ENCODE measurements at places on chromosomes 4 and X.

DNA sequence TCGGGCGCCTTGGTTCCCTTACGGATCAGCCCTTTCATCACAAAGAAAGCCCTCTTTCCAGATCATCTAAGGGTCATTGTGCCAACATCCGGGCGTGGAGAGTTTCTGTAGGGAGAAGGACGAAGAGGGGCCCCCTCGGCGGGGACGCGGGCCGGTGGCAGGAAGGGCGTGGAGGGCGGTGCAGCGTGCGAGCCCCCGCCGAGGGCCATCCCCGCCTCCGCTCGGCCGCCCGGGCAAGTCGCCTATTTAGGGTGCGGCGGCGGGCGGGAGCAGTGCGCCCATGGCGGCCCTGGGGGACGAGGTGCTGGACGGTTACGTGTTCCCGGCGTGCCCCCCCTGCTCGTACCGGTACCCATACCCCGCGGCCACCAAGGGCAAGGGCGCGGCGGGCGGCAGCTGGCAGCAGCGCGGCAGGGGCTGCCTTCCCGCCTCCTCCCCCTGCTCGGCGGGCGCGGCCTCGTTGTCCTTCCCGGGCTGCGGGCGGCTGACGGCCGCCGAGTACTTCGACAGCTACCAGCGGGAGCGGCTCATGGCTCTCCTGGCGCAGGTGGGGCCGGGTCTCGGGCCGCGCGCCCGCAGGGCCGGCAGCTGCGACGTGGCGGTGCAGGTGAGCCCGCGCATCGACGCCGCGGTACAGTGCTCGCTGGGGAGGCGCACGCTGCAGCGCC is at the start of gene ZAR1:
Gene ZAR1 (plus strand): TSS at position 241 of the 668 bp plus-strand sequence. CDS start 40 bp downstream, at position 281.
- DNase-seq: peak; percentile 23

DNA sequence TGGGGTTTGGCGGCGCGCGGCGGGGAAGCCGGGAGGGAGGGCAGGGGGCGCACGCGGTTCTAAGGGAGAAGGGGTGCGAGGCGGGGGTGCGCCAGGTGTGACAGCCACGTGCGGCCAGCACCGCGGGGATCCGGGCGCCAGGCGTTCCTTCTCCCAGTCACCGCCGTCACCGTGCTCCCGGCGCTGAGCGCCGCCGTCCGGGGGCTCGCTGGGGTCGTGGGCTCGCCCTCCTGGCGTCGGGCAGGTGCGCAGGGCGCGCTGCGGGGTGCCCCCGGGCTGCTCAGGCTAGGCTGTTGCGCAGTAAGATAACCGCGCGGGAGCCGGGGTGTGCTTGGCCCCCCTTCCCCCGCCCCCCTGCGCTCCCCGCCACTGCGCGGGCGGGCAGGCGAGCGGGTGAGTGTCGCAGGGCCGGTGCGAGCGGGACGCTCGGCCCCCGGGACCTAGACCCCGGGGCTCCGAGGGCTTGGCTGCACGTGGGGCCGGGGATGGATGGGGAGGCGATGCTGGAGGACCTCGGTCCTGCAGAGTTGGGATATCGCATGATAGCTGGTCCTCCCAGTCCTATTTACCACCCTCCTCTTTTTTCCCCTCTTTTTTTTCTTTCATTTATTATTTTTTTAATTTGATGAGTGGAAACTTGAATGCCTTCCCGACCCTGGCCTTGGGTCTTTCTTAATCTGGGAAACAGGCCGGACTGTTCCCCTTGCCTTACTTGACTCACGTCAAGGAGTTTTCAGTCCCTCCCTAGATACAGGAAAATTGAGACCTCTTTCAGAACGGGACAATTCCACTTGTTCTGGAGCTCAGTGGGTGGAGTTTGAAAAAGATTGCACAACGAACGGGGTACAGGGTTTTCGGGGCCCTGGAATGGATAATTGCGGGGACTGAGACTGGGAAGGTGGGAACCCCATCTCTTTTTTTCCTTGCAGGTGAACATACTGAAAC is 797 bp downstream of the TXLNG start:
- DNase-seq: peak; percentile 63

DNA sequence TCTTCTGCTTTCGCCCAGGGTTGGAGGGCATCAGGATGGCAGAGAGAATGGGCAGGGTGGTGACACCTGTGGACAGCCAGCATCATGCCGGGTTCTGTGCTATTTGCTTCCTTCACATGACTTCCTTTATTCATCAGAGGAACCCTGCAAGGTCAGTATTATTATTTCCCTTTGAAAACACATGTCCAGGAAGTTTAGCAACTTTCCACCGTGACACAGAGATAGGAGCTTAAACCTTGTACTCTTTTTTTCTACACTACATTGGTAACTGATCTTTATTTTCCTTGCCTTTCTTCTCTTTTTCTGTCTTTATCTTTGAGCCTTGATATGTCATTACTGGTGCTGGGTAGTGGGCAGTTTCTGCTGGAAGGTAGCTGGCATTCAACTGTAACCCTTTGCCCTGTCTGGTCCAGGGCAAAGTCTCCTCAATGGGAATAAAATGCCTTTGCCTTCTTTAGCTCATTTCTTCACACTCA is 5.0 kb upstream of the MGST2 start:
- no peak for DNase-seq

GRCh38 chr4:25449270-25449669 is 72.2 kb downstream of the ANAPC4 start:
- no peak for DNase-seq

DNA sequence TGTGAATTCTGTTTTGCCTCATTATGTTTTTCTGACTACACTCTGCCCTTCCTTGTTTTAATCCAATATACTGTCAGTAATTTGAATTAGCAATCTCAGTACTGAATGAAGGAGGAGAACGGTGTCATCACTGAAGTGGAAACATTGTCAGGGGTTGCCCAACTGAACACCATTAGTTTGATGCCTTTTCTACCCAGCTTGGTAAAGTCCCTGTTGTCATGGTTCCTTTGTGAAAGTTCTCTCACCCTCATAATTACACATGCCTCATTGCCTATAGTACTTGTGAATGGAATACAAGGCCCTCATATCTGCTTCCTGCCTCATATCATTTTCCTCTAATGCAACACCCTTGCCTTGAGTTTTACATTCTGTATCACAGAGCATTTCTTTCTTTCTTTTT is 76.9 kb downstream of the RRAGB start:
- no peak for DNase-seq

DNA sequence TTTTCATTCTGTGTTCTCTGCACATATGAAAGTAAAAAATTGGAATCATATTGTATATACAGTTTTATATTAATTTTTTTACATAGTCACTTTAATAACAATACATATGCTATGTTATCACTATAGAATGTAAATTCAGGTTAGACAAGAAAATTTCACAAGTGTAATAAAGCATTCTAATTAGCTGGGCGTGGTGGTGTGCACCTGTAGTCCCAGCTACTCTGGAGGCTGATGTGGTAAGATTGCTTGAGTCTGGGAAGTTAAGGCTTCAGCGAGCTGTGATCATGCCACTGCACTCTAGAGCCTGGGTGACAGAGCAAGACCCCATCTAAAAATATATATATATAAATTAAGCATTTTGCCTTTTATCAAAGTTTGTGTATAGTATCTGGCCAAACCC is 95.7 kb downstream of the ANXA3 start:
- no peak for DNase-seq

- no peak for DNase-seq
Observed at GRCh38 chr4:113849771-113850170, 88.2 kb upstream of the CAMK2D start.

DNA sequence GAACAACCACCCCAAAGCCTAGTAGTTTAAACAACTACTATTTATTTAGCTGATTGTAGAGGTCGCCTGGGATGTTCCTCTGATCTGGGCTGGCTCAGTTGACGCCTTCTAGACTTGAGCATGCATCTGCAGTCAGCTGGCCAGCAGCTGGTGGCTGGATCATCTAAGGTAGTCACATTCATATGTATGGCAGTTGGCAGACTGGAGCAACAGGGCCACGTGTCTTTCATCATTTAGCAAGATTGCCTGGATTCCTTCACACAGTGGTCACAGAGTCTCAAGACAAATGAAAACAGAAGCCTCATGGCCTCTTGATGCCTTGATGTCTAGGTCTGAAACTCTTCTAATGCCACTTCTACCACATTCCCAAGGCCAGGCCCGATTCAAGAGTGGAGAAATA is 220.6 kb upstream of the S100G start:
- DNase-seq: no peak

DNA sequence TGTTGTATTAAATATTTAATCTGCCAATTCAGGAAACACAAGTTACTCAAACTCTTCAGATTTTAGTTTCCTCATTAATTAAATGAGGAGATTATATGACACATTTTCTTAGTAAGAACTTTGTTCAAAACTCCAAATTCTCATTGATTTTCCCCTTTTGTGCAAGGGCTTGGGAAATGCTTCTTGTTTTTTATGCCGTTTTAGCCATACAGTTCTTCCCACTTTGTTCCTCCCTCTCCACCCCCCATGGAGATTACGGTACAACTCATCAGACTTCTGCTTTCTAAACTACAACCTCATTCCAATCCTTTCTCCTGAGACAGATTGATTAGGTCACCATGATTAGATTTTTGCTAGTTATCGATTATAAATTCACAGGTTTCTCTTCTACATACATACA is 10.9 kb upstream of the BBS7 start:
- DNase-seq: no peak

DNA sequence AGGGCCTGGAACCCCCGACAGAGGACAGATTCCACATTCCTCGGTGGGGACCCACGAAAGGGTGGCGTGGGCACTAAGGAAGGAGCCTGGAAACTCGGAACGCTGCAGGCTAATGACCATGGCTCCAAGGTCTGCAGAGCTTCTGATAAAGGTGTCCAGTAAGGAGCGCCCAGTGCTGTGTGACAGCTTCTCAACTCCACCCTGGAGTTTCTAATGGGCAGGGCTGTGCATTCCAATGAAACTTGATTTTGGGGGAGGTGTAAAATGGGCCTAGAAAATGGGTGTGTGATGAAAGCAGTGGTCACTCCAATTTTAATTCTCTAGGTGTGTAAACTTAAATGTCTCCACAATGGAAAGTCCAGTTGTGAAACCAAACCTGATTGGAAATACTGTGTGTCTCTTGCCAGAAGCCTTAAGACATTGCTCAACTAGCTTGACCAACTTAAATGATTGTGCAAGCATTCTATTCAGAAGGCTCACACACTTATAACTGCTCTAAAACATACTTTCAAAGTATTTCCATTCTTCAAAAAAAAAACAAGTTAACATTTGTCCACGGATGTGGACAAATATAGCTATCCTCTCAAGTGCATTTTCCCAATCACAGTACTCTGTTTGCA is 52.1 kb downstream of the XAGE2 start:
- DNase-seq: no peak

GRCh38 chr4:112830753-112831386 is 193.9 kb downstream of the LARP7 start:
- no peak for DNase-seq

DNA sequence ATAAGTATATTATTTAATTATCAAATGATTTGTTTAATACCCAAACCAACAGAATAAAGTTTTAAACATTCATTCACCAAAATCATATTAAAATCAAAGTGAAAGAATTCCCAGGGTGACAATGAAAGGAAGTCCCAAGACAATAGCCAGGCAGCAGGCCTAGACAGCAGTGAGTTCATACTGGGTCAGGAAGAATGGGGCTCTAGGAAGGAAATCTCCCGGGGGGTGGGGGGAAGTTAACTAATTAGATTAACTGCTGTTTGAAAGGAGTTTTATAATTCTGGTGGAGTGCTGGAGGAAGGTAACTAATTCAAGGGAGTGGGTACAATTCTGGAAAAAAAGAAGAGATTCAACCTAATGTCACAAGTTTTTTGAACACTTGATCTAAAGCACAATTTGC is 104.1 kb downstream of the ZAR1 start:
- DNase-seq: no peak

- no peak for DNase-seq
Observed at GRCh38 chr4:47221721-47222120, 190.4 kb downstream of the GABRB1 start.

GRCh38 chr4:48184882-48185281 is 50.8 kb upstream of the TXK start:
- no peak for DNase-seq

All from activated T-cell treated with anti-CD3 and anti-CD28 coated beads, Interleukin-2, amount 50 U/mL, for 1 hour (primary cell).